ENCODE measurements at places on chromosomes 13 and 19.

- DNase-seq: no peak
Measured at GRCh38 chr19:11598103-11598483, 810 bp downstream of the ZNF627 start.

DNA sequence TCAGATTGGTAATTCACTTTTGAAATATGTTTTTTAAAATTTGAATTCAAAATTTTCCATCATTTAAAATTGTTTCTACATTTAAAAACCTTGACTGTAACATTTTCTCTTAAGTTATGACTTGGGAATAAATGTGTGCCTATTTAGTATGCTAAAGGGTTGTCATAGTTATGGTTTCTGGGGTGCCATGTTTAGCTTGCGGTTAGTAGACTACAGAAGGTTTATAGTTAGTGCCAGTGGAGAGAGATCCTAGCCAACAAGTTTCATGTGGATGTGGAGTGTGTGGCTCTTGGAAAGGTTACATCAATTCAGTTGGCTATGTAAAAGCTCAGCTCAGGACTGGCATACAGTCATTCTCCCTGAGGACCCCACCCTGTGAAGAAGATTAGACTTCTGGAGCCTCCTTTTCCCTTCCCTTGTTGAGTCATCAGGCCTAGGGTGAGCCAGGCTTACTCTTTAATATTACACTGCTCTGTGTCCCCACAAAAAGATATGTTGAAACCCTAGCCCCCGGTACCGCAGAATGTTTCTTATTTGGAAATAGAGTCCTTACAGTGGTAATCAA is 20.4 kb downstream of the LMO7 start:
- DNase-seq: no peak

DNA sequence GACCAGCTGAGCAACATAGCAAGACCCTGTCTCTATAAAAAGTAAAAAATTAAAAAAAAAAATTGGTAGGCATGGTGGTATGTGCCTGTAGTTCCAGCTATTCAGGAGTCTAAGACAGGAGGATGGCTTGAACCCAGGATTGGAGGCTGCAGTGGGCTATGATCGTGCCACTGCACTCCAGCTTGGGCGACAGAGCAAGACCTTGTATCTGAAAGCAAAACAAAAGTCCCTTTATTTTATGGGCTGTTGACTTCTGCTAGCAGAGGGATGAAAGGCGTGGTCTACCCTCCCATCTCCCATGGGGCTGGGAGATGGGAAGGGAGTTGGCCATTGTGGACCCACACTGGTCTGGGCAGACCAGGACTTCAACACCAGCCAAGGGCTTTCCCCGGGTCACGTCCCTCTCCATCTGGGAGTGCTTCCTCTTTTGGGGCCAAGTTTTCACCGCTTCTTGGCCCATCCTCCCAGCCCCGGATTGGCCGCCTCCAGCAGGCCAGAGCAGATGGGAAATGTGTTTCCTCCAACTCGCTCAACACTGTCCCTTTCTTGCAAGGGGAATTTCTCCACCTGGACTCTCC is 2.2 kb upstream of the TNFSF9 start:
- peak; percentile 16 for DNase-seq

GRCh38 chr19:49474542-49474924 is 518 bp downstream of the FLT3LG start:
- DNase-seq: no peak

DNA sequence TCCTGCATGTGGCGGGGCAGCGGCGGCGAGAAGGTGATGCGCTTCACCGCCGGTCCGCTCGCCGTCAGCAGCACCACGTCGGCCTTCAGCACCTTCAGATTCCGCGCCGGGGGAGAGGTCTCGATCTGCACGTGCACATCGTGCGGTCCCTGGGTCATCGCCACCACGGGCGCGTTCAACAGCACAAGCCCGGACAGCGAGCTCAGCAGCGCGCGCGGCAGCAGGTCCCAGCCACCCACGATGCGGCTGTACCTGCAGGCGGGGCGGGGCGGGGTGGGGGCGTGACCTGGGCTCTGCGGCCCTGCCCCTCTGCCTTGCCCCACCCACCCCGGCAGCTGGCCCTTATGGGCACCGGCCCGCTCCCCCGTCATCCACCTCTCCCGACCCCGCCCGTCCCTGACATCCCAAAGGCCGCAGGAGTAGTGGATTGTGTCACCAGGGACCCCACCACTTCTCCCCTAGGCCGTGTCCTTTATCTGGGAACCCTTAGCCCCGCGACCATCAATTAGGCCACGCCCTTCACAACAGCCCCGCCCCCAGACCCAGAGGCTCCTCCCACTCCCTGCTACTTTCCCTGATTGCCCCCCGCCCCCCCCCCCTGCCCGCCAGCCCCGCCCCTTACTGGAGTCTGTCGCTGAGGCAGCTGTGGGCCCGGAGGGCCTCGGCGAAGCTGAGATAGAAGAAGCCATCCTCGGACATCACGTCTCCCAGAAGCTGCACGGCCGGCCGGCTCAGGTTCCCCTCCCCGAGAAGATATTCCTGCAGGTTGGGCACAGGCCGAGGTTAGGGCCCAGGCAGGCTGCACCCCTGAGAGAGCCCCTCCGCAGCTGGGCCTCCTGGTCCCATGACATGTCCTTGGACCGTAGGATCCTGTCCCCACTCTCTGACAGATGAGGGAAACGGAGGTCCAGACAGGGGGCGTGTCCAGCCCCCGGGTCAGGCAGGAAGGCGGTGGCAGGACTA is 6.1 kb downstream of the IL4I1 start:
- DNase-seq: peak; percentile 69
